ENCODE measurements at places on chromosomes 7 and 10.

DNA sequence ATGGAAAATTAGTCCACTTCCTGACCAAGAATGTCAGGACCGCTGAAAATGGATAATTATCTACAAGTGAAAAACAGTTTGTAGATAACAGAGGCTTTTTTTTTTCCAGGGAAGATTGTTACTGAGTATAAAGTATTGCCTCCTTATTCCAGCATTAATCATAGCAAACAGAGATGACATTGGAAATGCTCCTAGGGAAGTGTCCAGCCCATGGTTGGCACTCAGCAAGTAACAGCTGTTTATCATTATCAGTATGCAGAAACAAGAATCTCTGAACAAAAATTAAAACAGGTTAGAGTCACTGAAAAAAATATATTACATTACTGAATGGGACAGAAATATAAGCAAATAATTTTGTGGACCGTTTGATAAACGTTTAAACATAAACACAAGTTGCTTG lies 14.6 kb downstream of the FGL2 start:
- no peak for DNase-seq

- no peak for DNase-seq
Observed at GRCh38 chr7:159175792-159176191, 31.1 kb upstream of the VIPR2 start.

GRCh38 chr10:24255881-24256311 lies 47.0 kb downstream of the KIAA1217 start:
- DNase-seq, result peak; percentile 26

GRCh38 chr10:91012502-91012901 lies 91.6 kb upstream of the ANKRD1 start:
- DNase-seq, result no peak

GRCh38 chr7:111958896-111959295 lies 247.3 kb downstream of the DOCK4 start:
- no peak for DNase-seq

- DNase-seq, result no peak
Observed at GRCh38 chr7:138568655-138569054, 108.6 kb downstream of the TRIM24 start.

- no peak for DNase-seq
Observed at GRCh38 chr7:149476791-149477190, 15.9 kb upstream of the ZNF777 start.

GRCh38 chr7:151484971-151485707 lies 34.6 kb downstream of the RHEB start:
- peak; percentile 75 for DNase-seq

All from fibroblast of skin of right quadriceps (primary cell).